ENCODE measurements at places on chromosomes 1 and 21.

GRCh38 chr1:193031431-193031830, 27.7 kb downstream of the UCHL5 start:
- no peak for DNase-seq

- DNase-seq: no peak
These were observed 22.0 kb downstream of the TNFRSF1B start for GRCh38 chr1:12188657-12189327.

DNA sequence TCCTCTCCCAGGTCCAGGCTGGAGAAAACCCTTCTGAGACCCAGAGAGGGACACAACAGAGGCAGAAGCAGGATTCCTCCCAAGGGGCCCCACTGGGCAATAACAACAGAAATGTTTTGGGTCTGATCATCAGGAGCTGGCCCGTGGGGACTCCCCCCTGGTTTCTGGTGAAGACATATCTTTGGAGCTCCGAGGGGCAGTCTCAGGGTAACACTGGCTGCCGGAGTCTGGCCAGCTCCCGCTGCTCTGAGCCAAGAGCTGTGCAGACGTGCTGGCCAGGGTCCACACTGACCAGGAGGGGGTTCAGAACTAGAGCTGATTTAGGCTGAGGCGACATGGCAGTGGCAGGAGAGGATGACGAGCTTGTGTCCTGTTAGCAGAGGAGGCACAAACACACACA, 13.1 kb downstream of the ECE1 start:
- no peak for DNase-seq

DNA sequence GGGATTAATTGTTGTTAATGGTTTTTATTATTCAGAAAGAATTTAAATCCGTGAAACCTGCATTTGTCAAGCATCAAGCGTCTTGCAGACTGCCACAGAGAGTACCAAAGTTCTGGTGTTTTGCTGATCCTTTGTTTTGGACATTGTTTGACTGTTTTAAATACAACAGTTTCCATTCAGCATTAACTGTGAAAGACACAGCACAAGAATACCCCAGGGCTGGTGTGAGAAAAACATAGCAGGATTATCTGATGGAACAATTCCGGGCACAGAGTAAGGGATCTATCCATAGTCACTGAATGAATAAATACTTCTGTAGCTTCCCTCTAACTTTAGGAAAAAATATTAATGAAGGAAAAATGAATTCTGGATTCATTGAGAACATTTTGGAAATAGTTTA, 202.3 kb downstream of the LTN1 start:
- no peak for DNase-seq

- DNase-seq: no peak
These were observed 82.4 kb upstream of the FGGY start for GRCh38 chr1:59214248-59215208.

GRCh38 chr1:3656450-3657095, 4.3 kb downstream of the TP73 start:
- no peak for DNase-seq

DNA sequence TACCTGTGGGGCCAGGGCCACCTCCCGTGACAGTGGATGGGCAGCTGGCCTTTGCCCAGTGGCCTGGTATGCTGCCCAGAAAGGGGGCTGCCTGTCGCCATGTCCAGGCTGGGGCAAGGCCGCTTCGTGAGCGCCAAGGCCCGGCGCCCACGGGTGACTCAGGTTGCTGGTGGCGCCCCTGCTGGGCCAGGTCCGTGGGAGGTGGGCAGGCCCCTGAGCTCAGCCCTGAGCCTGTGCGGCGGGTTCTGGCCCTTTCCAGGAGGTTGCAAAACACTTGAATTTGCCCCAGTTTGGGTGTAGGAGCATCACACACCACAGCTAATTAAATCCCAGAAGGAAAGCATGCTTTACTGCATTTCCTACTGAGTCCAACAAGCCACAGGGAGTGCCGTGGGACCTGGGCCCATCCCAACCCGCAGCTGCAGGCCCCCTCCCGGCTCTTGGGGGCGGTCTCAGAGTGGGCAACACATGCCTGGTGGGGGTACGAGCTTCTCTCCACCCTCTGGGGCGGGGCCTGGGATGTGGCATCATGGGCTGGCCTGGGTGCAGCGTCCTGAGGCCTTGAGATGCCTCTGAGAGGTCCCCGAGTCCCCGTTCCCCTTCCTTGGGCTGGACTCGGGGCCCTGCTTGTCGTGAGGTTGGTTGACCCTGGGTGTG, 159.8 kb downstream of the PEX14 start:
- no peak for DNase-seq

DNA sequence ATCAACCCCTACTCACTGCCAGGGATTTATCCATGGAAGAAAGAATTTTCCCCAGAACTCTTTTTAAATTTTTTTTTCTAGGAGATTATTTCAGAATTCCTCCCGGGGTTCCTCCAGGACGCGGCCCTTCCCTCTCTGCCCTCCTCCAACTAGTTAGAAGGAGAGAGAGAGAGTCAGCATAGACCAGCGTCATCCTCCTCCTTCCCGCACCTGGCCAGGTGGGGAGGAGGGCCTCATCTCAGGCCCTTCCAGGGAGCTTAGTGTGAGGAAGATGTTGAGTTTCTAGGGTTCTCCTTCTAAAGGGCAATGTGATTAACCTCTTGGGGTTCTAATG, 63.6 kb downstream of the CDK18 start:
- no peak for DNase-seq

DNA sequence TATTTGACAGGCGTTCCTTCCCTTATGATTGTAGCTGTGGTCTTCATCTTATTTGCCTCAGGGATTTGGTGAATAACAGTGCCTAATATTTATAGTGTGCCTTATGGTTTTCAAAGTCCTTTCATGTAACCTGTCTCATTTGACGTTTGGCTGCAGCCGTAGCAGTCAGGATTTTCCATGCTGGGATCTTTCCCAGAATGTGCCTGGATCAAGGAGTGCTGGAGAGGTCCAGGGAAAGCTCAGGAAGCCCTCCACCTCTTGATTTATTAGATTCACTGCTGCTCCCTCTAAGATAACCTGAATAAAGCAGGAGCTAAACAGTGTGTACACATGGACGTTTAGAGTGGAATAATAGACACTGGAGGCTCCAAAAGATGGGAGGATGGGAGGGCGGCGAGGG, 5.2 kb downstream of the C1orf21 start:
- no peak for DNase-seq

DNA sequence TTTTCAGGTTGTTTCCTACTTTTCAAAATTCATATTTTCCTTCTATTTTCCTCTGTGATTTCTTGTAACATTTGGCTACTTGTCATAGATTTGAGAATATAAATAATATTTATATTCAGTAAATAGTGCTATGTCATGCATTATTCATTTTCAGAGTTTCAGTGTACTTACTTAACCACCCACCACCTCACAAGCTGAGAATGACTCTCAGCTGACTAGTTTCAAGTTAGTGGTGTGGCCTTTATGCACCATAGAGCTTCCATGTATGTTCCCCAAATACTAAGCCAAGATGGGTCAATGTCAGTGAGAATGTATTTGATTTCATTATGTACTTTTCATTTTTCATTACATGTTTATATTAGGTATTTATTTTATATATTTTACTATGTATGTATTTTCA, 56.9 kb upstream of the RGS1 start:
- DNase-seq: no peak

GRCh38 chr1:156655151-156655903, 13.4 kb downstream of the BCAN start:
- no peak for DNase-seq

GRCh38 chr21:29264721-29265120, 34.0 kb upstream of the BACH1 start:
- no peak for DNase-seq

DNA sequence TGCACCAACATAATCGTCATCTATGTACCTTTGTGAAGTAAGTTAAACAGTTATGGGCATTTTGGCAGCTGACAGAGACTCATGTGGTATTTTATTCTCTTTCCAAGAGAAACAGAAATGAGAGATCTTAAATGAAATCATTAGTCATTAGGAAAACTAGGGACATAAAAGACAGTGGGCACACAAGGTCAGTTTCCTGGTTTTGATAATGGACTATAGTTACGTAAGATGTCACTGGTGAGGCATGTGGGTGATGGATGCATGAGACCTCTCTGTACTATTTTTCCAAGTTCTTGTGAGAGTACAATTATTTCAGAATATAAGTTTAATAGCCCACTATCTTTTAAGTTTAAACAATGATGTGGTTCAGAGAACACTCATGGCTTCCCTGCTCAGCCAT, 216.9 kb downstream of the APP start:
- no peak for DNase-seq

- DNase-seq: no peak
These were observed 89.0 kb downstream of the SLC45A1 start for GRCh38 chr1:8406960-8407359.

GRCh38 chr21:42142627-42143026, 71.5 kb downstream of the UMODL1 start:
- DNase-seq: no peak

DNA sequence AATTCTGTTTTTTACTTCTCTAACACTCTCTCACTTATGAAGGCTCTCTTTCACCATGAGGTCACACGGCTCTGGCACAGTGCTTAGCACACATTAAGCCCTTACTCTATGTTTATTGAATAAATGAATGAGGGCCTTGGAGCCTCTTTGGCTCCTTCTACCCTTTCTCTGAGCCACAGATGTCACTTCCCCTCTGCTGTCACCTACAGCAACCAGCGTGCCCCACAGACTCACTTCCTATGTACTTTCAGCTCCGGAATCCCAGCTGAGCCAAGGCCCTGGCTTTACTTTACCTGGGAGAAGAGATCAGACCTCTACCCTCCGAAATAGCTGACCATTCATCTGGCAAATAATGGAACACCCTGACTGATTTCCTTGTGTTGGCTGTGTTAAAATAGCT, 53.7 kb upstream of the HMCN1 start:
- no peak for DNase-seq
